Activated naive CD8-positive, alpha-beta T cell treated with anti-CD3 and anti-CD28 coated beads, Interleukin-2, amount 50 U/mL, for 16 hours (primary cell): ENCODE measurements at places on chromosomes 11 and 22.

GRCh38 chr22:49199224-49199623, 628.4 kb downstream of the BRD1 start:
- DNase-seq = no peak

GRCh38 chr11:70063121-70063520, 15.0 kb upstream of the ANO1 start:
- no peak for DNase-seq

- DNase-seq = no peak
These were observed 193.4 kb upstream of the BLID start for GRCh38 chr11:122309262-122309925.

DNA sequence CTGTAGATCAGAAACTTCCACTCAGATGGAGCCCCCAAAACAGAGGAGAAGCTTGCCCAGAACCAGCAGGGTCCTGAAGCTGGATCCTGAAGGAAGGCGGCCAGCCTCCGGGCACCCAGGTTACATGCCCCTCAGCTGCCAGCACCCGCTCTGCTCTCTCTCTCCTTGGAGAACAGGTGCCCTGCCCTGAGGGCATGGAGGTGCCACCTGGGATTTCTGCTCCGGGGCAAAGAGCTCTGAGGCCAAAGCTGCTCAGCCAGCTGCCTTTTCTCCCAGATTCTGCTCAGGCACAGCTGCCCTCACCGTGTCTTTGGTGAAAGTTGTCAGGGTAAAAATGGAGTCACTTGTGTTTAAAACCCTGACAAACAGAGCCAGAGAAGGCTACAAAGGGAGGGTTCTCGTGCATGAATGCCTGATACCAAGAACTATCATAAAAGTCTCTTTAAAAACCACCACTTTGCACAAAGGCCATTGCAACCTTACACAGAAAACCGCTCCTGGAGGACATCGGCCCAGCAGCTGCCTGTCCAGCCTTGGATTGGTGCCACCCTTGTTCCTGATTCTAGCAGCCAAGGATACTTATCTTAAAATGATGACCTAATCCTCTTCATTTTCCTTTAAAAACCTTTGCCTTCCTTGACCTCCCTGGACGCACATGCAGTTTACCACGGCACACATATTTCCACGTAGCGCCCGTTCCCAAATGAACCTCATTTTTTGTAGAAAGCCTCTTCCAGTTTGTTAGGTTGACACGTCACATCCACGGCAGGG, 140.0 kb downstream of the CACNA1I start:
- DNase-seq = no peak

- no peak for DNase-seq
These were observed 32.9 kb downstream of the USP35 start for GRCh38 chr11:78221396-78222315.

- DNase-seq = no peak
These were observed 57.5 kb upstream of the TTLL12 start for GRCh38 chr22:43244402-43244801.

DNA sequence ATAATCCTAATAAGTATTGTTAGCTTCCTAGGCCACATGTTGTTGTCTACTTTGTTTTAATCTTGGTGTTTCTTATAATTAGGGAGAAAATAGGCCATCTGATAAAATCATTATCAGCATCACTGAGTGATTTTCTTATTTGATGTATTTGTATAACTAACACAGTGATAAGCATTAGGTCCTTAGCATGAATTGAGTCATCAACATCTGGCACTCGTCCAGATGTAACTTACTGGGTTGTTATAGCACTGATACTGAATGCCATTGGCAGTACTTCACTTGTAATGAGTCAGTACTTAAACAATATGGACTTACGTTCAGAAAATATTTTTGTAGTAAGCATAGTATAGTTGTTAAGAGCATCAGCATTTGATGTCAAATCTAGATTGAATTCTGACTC, 16.2 kb downstream of the API5 start:
- DNase-seq = no peak

GRCh38 chr22:39212721-39213376, 31.9 kb downstream of the PDGFB start:
- DNase-seq = no peak

- DNase-seq = no peak
These were observed at the start of gene NEFH for GRCh38 chr22:29479417-29480261. TSS of gene NEFH (plus strand) at chr22:29480218. CDS start at chr22:29480263, 45 bp downstream.

GRCh38 chr11:10067629-10068300, 226.3 kb downstream of the SBF2 start:
- no peak for DNase-seq
